ENCODE measurements at places on chromosomes 7 and 10. TPM values are rescaled to one million over a fixed set of nuclear protein-coding genes. Genes with fewer than 3 reads are reported as not detected.

DNA sequence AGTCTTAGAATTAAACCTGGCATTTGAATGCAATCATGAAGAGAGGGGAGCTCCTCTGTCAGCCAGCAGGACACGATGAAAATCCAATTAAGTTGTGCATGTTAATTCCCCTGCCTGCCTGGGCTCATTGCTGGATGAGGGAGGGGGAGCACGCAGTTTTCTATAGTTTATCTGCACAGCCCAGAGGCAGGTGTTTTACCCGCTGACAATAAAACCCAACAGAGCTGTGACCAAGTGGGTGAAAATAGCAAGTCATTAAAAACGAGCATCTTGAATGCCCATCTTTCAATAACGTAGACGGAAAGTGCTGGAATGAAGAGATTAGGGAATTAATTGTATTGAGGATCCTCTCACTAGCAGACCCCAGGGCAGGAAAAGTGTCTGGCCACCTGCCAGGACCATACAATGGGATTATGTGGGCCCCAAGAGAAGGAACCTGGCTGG is 100.1 kb upstream of the FAM20C start:
- no peak for DNase-seq

GRCh38 chr7:91424371-91424770 is 160.1 kb downstream of the FZD1 start:
- no peak for DNase-seq

DNA sequence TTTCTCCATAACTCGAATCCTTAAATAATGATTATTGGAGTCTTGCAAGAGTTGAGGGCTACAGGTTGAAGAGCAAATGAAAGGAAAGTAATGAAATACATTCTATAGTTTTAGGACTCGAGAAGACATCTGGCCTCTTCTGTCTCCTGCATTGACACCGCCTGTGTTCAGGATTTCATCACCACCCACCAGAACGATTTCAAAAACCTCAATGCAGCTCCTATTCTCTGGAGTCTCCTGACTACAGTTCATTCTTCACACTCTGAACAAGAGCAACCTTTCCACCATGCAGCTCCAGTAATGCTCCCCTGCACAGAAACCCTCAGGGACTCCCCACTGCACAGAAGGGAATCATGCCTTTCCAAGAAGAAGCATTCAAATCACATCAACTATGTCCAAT is 5.5 kb downstream of the IL15RA start:
- peak; percentile 38 for DNase-seq

Gene CYP26C1
- 0.08 TPM for total RNA-seq

Gene CYP26A1
- 16.2 TPM for total RNA-seq
